ENCODE measurements at places on chromosomes 3 and 15.
A peak's percentile ranks its signal among the peaks of the same experiment; 100 is the strongest.

- DNase-seq = peak; percentile 92
Measured at GRCh38 chr3:141421639-141422319, 53.5 kb downstream of the ZBTB38 start.

- no peak for DNase-seq
Measured at GRCh38 chr15:54707805-54708752, 488.7 kb downstream of the RSL24D1 start.

GRCh38 chr3:162569314-162569713, 1072.7 kb downstream of the OTOL1 start:
- no peak for DNase-seq

- no peak for DNase-seq
Measured at GRCh38 chr3:29481249-29481648, 200.4 kb downstream of the RBMS3 start.
